Cortex of kidney (tissue), 1 donor: ENCODE measurements at places on chromosomes 6 and 20.

DNA sequence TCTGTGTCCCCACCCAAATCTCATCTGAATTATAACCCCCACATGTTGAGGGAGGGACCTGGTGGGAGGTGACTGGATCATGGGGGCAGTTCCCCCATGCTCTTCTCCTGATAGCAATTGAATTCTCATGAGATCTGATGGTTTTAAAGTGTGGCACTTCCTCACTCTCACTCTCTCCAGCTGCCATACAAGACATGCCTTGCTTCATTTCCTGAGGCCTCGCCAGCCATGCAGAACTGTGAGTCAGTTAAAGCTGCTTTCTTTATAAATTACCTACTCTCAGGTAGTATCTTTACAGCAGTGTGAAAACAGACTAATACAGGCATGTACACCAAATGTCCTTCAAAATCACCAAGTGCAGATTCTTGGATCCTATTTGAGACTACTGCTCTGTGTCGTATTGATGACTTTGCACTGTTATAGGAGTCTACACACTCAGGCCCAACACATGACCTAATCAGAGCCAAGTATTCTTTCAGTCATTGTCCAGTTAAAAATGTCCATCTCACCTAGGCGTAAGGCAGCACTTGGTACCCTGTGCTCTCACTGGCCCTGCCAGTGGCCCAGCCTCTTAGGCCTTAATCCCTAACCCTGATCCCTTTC, 52.8 kb upstream of the UST start:
- no peak for DNase-seq

GRCh38 chr6:137873273-137873762, 6.3 kb downstream of the TNFAIP3 start:
- DNase-seq, result no peak

- DNase-seq, result no peak
Measured at GRCh38 chr6:105164418-105164817, 15.4 kb downstream of the POPDC3 start.

- no peak for DNase-seq
Measured at GRCh38 chr6:86251106-86251505, 608.4 kb upstream of the SYNCRIP start.

DNA sequence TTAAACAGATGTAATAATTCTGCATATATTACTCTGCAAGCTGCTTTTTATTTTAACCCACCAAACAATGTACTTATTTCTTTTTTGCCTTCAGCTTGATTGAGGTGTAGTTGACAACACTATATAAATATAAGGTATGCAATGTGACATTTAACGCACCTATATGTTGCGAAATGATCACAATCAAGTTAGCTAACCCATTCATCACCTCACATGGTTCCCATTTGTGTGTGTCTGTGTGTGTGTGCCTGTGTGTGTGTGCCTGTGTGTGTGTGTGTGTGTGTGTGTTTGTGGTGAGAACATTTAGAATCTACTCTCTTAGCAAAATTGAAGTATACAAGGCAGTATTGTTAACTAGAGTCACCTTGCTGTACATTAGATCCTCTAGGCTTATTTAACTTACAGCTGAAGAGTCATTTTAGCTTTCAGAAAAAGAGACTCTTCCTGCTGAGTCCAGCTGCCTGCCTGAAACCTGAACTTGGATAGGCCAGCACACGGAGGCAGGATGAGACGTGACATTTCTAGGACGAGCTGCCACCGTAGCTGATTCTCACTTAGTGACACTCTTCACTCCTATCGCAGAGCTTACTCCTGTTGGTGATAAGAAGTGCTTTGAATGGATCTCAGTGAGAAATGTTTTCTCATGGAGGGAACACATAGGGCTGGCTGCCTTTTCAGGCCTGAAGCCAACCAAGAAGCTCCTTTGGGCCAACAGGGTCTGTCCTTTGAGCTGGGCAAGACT, 126.5 kb upstream of the RIPOR2 start:
- DNase-seq, result no peak
